ENCODE measurements at places on chromosomes 6 and 20. TPM values are rescaled to one million over a fixed set of nuclear protein-coding genes. Genes with fewer than 3 reads are reported as not detected.

The OR2H2 gene
- total RNA-seq: not detected

The SLC17A3 gene
- total RNA-seq: not detected

The SERAC1 gene
- total RNA-seq: 21.0 TPM

The C4B gene
- total RNA-seq: 0.97 TPM

The SASH1 gene
- total RNA-seq: 123 TPM

The ATP6V1G2 gene
- 0.49 TPM for total RNA-seq

The RNF144B gene
- 63.3 TPM for total RNA-seq

All from bladder microvascular endothelial cell (primary cell).